ENCODE measurements at places on chromosomes 7 and 10.

- DNase-seq, result no peak
These were observed 48.9 kb downstream of the ZMYND11 start for GRCh38 chr10:184174-184573.

DNA sequence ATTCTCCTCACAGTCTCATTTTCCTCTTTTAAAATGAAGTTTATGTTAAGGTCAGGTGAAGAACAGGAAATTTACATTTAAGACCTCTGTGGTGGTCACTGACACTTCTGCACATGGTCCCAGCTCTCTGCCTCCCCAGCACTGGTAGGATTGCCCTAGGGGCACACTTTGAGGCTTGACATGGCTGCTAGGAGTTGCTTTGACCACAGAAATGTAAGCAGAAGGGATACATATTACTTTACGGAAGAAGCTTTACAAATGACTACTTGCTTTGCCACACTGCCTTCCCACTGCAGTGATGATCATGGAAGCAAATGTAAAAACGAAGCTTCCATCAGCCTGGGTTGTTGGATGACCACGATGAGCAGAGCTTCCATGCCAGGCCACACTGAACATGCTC is 53.1 kb upstream of the RSU1 start:
- DNase-seq, result no peak

DNA sequence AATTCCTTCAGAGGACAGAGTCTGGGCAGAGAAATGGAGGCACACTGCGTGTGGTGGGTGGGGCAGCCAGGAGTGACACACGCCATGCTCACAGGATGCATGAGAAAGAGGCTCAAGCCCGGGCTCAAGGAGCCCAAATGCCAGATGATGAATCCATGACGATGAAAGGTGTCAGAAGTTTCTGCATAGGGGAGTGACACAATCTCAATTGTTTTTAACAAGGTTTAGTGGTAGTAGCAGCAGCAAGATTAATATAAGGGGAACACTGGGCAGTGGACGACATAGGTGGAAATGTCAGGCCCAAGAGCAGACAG is 126.1 kb downstream of the TNS3 start:
- no peak for DNase-seq

GRCh38 chr7:101100858-101101847 is 15.9 kb downstream of the TRIM56 start:
- no peak for DNase-seq

DNA sequence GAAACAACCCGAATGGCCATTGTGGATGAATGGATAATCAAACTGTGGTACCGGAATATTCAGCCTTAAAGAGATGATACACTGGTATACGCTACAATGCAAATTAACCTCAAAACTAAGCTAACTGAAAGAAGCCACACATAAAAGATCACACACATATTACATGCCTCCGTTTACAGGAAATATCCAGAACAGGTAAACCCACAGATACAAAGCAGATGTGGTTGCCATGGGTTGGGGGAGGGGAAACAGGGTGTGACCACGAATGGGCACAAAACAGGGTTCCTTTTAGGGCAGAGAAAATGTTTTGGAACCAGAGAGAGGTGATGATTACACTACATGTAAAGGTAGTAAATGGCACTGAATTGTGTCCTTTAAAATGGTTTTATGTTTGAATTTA is 16.6 kb downstream of the ESYT2 start:
- DNase-seq, result peak; percentile 64

GRCh38 chr10:97168645-97169044 is 17.1 kb downstream of the SLIT1 start:
- no peak for DNase-seq
